ENCODE measurements at places on chromosomes 2 and 18.

DNA sequence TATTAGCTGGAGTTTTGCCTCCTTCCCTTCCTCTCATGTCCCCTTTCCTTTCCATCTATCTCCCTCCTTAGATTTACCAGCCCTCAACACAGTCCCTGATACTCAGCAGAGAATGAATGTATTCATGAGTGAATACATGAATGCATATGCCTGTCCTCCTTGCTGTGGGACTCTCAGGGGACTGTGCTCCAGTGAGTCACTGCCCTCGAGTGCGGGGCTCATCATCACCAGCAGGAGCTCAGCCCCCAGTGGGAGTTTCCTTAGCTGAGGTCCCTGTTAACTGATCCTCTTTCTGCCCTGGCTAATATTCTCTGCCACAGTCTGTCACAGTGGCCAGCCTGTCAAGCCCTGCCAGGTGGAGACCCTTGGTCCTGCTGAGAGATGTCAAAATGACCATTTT is 104.9 kb upstream of the LHCGR start:
- DNase-seq: no peak

- no peak for DNase-seq
These were observed 16.8 kb upstream of the SNTG2 start for GRCh38 chr2:933734-934295.

DNA sequence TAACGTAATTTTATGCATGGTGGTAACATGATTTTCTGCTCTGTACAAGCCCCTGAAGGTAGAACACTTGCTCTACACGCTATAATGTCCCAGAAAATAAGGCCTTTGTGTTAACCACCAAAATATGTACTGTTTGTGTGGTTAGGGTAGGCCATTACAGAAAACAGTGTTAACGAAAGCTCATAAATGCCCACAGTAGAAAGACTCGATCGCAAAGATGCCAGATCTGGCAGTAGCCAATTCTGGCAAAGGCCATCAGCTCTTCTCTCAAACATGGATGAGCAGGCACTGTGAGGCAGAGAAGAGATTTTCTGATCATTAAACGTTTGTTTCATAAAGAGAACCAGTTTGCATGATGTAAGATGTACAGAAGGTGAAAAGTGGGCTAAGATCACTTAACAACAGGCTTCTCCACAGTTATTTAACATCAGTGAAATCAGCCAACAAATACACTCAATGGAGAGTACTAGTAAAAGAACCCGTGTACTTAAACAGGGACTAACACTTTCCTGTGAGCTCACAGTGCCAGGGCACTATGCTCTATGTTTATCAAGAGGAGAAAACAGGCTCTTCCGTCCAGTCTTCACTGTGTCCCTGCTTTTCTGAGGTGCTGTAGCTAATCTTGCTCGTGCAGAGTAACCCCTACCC is 80.3 kb downstream of the SPRED2 start:
- no peak for DNase-seq

GRCh38 chr18:1045658-1046057 is 141.0 kb downstream of the ADCYAP1 start:
- no peak for DNase-seq

GRCh38 chr2:101823347-101823791 is 125.9 kb downstream of the MAP4K4 start:
- no peak for DNase-seq

DNA sequence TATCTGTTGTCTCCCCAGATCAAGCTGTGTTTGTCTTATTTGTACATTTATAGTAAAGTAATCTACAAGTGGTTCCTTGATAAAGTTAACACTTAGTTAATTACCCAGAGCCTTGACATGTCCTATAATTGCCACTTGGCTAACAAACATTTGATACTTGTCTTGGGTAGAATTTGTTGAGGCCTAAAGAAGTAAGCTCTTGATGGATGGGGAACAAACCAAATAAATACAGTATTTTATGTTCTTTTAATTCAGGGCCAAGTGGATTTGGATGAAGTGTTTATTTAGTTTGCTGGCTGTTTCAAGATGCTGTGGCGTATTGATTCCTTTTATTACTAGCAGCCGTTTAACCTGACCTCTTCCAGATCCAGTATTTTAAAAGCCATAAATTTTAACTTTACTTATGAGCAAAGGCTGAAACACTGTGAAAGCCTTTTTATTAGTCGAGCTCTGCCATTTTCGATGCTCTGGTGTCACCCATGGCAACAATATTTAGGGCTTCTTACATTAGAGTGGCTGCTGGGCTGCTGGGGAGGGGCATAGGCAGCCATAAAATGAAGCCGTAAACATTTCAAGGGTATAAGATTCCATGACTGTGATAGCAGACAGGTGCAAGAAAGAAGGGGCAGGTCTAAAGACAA is 401.6 kb upstream of the NRP2 start:
- DNase-seq: no peak

GRCh38 chr2:56502616-56503015 is 318.8 kb downstream of the CCDC85A start:
- no peak for DNase-seq
